EL (cell line): ENCODE measurements at places on chromosomes 7 and 10.

DNA sequence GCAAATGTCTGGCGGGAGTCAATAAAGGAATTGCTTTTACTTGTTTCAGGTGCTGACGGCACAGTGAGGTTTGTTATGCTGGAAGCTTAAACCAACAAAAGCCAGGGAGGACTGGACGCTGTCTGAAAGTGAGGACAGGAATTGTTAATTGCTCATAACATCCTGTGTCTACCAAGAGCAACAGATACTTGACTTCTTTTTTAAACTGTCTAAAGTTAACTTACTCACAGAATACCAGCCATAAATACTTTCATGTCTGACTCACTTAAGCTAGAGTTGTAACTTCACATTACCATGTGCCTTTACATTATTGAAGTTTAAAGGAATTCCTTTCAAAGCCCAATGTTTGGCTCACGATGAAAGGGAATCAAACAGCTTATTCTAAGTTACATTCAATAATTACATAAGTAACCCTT, 252.7 kb upstream of the SHH start:
- no peak for DNase-seq

- no peak for DNase-seq
These were observed 17.5 kb downstream of the RASGEF1A start for GRCh38 chr10:43249151-43249961.

GRCh38 chr10:7563770-7564169, 103.0 kb downstream of the ITIH5 start:
- no peak for DNase-seq

DNA sequence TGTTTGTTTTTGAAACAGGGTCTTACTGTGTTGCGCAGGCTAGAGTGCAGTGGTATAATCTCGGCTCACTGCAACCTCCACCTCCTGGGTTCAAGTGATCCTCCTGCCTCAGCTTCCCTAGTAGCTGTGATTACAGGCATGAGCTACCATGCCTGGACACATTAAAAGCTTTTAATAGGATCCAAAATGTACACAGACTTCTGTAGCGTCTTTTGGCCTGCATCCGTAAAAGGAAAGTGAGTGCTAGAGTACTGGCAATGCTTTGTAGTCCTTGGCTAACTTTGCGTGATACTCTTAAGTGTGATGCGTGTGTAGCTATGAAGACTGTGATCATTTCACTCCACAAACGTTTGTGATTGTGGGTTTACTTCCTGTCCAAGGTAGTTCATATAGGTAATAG, 13.3 kb downstream of the ZRANB1 start:
- DNase-seq: no peak

DNA sequence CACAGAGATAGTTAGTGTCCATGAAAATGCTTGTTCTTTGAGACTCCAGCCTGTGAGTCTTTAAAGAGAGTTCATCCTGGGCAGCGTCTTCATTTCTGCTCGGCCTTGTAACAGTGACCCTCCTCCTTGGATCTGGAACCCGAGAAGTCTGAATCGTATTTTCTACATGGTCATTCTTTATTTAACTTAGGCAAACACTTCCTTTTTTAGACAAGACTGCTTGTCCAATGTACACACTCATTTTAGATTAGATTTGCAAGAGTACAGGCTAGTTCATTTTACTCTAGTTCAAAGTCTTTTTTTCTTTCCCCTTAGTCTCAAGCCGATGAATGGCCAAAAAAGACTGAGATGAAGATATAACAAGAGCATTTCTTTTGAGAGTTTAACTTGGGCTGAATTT, 133.5 kb downstream of the CHN2 start:
- DNase-seq: no peak

DNA sequence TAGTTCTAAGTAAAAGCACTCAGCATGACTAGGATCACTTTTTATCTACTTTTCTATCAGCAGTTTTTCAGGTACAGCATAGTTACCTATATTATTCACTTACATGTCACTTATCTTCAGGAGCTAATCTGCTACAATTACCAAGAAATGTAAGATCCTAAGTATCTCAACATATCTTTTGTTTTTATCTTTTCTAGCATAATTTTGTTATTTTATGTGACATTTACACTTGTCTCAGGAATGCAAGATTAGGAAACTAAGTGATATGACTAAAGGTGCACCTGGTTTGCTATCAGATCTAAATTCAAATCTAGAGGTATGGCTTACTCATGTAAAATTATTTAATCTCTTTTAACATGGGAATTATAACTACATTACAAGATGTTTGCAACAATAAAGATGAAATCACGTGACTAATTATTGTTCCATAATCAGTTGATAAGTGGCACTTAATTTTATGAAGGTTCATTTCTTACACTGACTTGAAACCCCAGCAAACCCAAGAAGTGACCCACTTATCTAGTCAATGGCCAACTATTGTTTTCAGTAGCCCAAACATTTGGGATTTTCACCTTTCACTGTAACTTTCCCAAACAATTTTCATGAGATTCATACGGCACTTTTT, 390.3 kb upstream of the PCDH15 start:
- no peak for DNase-seq

DNA sequence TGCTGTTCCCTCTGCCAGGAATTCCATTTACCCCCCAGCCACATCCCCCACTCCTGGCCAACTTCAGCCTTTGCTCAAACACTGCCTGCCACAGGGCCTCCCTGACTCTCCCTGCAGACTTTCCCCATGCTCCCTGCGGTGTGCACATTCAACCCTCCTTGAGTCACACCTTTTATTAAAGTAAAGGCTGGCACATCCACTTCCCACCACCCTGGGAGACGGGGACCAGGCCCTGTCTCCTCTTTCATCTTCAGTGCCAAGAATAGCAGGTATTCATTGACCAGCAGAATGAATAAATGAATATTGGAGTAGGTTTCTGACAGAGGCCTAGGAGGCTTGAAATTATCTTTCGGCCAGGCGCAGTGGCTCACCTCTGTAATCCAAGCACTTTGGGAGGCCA, 91.4 kb downstream of the GRK5 start:
- DNase-seq: no peak

DNA sequence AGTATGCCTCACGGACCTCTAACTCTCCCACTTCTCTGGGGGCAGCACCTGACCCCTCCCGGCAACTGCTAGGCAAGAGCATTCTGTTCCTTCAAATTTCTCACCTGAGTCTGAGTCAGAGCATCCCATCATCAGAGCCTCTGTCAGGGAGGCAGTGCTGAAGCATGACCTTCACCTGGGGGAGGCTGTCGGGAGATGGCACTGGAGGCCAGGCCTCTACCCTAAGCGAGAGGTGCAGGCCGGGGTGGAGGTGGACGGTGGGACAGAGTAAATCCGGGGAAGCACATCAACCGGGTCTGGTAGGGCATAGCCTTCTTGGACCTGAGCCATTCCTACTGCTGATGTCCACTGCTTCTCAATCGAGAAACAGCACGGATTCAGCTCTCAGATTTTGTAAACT, 90.4 kb downstream of the SPAG6 start:
- no peak for DNase-seq

DNA sequence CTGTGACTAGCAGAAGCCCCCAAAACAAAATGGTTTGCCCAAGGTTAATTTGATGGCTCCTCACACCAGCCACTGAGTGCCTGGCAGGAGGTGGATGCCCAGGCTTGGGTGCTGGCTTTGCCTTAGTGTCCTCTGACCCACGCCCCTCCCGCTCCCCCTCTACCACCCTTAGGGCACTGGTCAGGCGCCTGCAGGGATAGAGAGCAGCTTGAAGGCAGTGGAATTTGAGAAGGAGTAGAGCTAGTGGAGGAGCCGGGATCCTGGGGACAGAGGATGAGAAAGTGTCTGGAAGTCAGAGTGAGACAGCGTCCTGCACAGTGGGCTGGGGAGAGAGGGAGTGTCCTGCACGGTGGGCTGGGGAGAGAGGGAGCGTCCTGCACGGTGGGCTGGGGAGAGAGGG, 139.4 kb downstream of the DNAJB6 start:
- DNase-seq: no peak

GRCh38 chr7:111560773-111561653, 1.3 kb downstream of the IMMP2L start:
- DNase-seq: peak; percentile 71

GRCh38 chr10:117757086-117757720, 214.7 kb downstream of the EMX2 start:
- no peak for DNase-seq

GRCh38 chr7:50341724-50342123, 37.2 kb downstream of the IKZF1 start:
- no peak for DNase-seq

GRCh38 chr7:129285111-129285510, 60.3 kb downstream of the AHCYL2 start:
- no peak for DNase-seq

DNA sequence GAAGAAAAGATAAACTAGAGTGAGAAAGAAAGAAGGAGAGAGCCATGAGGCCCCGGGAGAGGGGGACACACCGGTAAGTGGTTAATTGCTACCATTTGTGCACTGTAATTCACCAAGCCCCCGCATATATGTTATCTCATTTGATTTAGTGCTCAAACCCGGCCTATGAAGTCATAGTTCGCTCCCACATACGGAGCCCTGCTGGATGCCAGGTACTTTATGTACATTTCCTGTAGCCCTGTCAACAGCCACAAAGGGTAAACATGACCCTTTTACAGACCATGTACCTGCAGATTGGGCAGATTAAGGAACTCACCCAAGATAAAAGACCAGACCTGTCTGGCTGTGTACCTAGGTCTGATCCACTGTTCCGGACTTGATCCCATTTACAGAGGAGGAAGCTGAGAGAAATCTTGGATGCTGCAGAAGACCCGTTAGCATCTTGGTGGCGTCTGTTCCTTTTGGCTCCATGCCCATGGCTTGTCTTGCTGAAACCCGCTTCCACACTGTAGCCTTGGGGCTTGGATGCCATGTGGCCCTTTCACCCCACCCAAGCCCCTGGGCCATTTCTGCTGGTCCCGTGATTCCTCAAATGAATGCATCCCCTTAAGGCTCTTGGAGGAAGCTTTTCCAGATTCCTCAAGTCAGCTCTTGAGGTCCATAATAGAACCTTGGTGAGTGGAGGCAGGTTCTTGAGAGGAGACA, 32.3 kb downstream of the FAM241B start:
- no peak for DNase-seq

DNA sequence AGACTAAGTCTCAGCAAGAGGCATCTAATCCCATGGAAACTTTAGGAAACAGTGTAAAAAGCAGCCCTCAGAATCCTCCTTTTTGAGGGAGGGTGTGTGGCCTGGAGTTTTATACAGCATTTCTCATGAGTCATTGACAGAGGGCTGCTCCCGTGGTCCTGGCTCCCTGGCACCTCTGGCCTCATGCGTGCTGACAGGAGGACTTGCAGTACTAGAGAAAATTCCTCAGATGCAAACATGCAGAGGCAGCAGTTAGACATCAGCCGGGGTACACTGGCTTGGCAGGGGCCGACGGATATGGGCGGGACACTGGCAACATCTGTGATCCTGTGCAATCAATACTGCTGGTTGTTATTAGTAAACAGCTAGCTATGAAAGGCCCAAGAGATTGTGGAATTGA, 925.1 kb upstream of the CELF2 start:
- DNase-seq: peak; percentile 51

DNA sequence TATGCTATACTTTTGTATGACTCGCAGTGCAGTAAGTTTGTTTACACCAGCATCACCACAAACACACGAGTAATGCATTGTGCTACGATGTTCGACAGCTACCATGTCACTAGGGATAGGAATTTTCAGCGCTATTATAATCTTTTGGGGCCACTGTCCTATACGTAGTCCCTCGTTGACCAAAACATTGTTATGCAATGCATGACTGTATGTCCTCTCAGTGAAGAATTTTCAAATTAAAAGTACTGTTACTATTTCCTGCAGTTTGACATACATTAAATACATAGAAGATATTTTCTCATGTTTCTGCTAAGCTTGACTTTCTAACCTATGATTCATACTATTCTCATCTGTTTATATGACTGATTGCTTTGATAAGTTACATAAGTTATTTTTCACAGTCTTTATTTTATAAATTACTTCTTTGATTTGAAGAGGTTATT, 203.6 kb downstream of the VTI1A start:
- peak; percentile 46 for DNase-seq

GRCh38 chr7:5396999-5397663, 26.5 kb downstream of the TNRC18 start:
- peak; percentile 97 for DNase-seq

GRCh38 chr7:44283381-44284211, 41.8 kb downstream of the CAMK2B start:
- DNase-seq: no peak

GRCh38 chr10:61752111-61753011, 89.6 kb downstream of the CABCOCO1 start:
- peak; percentile 72 for DNase-seq

GRCh38 chr10:102262744-102263370, 17.5 kb downstream of the GBF1 start:
- DNase-seq: no peak

- peak; percentile 49 for DNase-seq
These were observed 1.1 kb downstream of the ADRA2A start for GRCh38 chr10:111077785-111078504.

- no peak for DNase-seq
These were observed 201.4 kb upstream of the NPVF start for GRCh38 chr7:25429731-25430130.

GRCh38 chr7:63899691-63900393, 98.8 kb upstream of the ZNF722 start:
- DNase-seq: no peak

GRCh38 chr7:116465125-116465524, 34.4 kb upstream of the CAV2 start:
- no peak for DNase-seq

DNA sequence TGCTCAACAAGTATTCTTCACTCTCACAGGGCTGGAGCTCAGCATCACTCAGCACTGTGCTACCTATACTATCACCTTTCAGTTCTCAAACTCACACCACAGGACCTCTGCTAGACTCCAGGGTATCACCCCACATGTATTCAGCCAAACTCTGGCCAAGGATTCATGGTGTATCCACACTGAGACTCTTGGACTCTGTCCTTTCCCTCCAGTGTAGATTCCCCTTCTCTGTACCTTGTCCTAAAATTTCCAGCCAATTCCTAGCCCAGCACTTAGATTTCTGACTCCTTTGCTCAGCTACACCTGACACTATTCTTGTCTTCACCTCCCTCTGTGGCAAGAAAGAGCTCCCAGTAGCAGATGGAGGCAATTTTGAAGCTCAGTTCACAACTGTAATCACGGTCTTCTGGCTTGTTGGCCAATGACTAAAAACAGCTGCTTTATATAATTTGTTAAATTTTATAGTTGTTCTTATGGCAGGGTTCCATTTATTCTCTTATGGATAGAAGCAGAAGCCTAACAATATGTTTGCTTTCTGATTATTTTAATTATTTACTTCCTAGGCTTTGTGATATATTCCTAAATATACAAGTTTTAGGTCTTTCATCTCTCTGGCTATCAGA, 258.8 kb downstream of the THSD7A start:
- no peak for DNase-seq

- no peak for DNase-seq
These were observed 1.8 kb downstream of the PDAP1 start for GRCh38 chr7:99406557-99406956.

- DNase-seq: peak; percentile 95
These were observed 10.5 kb downstream of the TMEM273 start for GRCh38 chr10:49177391-49178355.

DNA sequence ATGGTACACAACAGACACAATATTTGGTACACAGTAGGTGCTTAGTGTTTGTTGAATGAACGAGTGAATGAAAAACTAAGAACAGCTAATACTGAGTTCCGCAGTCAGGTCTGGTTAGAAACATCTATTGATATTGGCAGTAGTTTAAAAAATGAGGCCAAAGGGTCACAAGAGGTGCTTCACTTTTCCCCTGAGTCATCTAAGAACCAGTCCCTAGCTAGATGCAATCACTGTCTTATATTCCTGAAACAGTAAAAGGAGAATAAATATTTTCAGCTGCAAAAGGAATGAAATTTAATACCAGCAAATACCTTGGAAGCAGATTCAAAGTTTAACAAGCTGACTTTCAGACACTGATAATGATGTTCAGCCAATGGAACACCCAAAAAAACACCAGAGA, 54.5 kb downstream of the SCRN1 start:
- no peak for DNase-seq
